Activated CD4-positive, alpha-beta memory T cell treated with anti-CD3 and anti-CD28 coated beads, Interleukin-2, amount 10 ng/mL, durations not matched to agents 7 days and 5 days (primary cell): ENCODE measurements at places on chromosomes 13 and 19. TPM values are rescaled to one million over a fixed set of nuclear protein-coding genes. Genes with fewer than 3 reads are reported as not detected.

GRCh38 chr19:12750851-12751250 lies 740 bp upstream of the BEST2 start:
- DNase-seq: no peak

DNA sequence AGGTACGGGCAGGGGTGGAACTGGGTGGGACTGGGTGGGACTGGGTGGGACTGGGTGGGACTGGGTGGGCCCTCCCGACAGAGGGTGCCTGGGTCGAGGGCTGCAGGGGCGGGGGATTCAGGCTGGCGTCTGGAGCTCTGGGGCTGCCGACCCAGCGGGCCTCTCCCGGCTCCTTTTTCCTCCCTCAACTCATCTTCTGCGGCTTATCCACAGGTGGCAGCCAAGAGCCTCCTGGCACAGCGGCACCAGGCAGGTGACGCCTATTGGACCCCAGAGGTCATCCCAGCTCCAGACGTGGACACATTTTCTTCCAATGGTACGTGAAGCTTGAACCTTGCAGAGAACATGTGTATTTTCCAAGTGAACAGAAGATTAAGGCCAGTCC lies 533 bp downstream of the ZNF544 start:
- peak; percentile 36 for DNase-seq

DNA sequence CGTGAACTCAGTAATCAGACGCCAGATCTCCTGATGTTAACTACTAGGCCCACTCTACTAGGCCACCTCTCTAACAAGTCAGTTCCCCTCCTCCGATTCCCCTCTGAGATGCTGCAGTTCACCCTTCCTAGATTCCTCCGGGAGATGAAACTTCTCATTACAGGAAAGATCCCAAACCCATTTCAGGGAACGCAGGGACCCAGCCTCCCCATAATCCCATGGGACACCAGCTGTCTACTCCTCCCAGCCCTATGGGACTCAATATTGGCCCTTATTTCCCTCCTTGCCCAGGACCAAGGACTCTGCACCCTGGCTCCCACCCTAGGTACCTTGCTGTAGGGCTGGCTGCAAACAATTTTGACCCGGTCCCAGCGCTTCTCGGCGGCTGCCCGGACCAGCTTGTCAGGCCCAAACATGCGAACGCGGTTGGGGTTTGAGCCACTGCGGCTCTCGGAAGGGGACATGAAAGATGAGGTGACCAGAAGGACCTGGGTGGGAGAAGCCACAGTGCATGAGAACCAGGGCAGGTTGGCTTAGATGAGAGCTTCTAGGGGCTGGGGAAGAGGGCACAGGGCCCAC lies 20.9 kb downstream of the XRCC1 start:
- DNase-seq: no peak

- no peak for DNase-seq
These were observed 21.7 kb downstream of the TUBA3C start for GRCh38 chr13:19159761-19160420.

DNA sequence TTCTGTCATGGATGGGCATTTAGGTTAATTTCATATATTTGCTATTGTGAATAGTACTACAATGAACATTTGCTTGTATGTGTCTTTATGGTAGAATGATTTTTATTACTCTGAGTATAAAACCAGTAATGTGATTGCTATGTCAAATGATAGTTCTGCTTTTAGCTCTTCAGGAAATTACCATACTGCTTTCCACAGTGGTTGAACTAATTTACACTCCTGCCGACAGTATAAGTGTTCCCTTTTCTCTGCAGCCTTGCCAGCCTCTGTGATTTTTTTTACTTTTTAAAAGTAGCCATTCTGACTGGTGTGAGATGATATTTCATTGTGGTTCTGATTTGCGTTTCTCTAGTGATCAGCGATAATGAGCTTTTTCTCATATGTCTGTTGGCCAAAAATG lies 6.5 kb downstream of the SIGLEC7 start:
- no peak for DNase-seq

GRCh38 chr19:49570997-49571676 lies 9.2 kb downstream of the NOSIP start:
- peak; percentile 63 for DNase-seq

The ONECUT3 gene
- not detected for total RNA-seq

DNA sequence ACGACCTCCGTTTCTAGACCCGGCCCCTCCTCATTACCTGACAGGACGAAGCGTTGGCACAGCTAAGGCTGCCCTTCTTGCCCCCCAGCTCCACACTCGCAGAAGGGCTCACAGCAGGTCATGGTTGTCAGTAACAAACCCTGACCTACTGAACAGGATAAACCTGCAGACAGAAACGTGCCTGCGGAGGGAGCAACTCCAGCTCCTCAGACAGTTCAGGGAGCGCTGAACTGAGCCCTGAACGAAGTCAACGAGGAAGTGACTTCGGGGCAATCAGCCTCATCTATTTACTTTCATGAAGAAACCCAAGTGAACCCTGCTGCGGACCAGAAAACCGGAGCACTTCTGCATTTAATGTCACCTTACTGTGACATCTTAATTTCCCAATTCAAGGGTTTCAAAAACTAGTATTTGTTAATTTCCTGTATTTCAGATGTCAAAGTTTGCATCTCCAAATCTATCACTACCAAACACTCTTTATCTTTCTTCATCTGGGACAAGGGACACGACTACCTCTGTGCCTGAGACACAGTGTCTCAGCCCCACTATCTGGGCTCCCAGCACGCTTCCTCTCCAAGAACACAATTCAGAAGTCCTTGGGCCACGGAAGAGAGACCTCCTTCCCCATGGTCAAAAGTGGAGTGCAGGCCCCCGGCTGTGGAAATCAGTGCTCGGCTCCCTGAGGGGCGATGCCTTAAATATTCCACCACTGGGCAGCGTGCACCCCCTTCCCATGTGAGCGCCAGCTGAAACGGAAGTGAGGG lies 40.2 kb downstream of the CARS2 start:
- no peak for DNase-seq

The TNFRSF19 gene
- total RNA-seq: 0.45 TPM

The PNMA8B gene
- 0.05 TPM for total RNA-seq

DNA sequence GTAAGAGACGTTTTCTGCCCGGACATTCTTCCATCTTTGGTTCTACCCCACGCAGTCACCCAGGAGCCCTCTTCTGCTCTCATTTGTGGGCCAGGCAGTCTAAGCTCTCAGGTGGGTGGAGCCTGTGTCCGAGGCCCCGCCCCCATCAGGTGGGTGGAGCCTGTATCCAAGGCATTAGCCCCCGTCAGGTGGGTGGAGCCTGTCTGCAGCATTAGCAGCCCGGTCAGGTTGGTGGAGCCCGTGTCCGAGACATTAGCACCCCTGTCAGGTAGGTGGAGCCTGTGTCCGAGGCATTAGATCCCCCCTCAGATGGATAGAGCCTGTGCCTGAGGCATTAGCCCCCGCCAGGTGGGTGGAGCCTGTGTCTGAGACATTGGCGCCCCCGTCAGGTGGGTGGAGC lies 45.5 kb upstream of the C13orf46 start:
- DNase-seq: peak; percentile 39

DNA sequence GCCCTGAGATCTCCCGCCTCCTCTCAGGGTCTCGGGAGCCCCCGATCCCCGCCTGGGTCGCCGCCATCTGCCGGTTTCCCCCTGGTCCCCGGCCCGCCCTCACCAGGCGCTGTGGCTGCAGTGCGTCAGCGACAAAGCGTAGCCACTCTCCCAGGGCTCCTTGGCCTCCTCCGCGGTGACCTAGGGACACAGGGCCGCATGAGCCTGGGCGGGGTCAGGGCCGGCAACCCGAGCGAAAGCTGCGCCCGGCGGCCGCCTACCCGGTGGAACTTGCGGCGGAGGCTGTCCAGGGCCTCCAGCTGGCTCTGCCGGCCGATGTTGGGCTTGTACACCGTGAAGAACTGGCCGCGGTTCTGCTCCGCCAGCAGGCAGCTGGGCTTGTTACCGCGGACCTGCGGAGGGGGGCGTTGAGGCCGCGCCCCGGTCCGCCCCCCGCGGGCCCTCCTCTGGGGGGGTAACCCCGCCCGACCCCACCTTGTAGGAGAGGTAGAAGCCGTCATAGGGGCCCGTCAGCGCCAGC lies 5.3 kb downstream of the GPX4 start:
- no peak for DNase-seq

DNA sequence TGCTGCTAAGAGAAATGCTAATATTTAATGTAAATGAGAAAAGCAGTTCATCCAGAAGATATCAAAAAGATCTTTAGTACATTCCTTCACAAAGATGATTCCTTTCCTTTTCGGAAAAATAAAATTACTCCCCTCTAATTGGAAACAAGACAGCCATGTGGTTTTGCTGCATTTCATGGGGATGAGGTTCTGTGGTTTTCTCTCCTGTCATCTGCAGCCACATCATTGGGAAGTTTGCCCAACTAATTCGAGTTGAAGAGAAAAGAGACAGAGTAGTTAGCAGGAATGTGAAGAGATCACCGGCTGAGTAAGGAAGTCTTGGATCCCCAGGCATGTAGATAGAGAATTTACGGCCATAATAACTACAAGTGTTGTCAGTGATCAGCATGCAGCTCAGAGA lies 122.1 kb downstream of the CYSLTR2 start:
- no peak for DNase-seq

GRCh38 chr13:39600766-39601165 lies 2.2 kb downstream of the LHFPL6 start:
- no peak for DNase-seq

The RFPL4A gene
- not detected for total RNA-seq

DNA sequence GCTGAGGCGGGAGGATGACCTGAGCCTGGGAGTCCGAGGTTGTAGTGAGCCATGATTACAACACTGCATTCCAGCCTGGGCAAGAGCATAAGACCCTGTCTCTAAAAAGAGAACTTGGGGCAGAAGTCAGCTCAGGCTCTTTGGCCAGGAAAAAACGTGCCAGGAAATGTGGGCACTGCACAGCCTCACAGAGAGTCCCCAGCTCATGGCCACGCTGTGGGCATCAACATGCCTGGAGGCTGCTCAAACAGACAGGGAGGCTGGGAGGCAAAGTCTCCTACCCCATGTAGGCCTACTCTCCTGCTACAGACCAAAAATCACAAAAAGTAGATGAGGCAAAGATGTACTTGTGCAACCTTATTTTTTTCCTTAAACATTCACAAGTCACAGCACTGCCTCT lies 49.4 kb downstream of the PEPD start:
- DNase-seq: no peak

DNA sequence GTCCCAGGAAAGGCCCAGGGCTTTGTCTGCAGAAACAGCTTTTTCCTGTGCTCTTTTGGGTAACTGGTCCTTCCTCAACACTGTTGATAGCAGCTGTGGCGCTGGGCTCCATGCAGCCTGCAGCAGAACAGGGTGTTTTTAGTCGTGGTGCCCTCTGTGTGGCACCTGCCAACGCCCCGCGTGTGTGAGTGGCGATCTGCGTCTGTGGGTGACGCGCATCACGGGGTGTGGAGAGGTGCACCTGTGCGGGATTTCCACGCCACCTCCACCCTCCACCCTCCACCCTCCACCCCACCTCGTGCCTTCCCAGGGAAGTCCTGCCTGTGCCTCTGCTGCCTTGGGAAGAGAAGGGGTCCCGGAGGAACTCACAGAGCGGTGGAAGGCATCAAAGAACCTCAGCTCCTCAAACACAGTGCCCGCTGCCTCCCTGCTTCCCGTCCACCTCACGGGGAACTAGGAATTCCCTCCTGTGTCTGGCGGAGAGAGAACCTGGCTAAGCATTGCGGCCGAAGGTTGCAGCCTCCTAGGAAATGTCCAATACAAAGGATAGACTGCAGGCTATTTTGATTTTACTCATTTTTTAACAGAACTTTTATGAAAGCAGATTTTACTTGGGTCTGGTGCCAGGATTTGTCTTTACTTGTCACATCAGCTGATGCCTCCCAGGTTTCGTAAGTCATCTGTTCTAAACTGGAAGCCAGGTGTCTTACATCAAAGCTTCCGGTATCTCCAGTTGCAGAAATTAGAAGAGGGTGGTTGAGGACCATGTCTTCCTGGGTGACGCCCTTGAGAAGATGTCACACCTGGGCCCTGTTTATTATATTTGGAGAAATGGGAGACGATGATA lies 84.0 kb downstream of the ATP11A start:
- DNase-seq: no peak

DNA sequence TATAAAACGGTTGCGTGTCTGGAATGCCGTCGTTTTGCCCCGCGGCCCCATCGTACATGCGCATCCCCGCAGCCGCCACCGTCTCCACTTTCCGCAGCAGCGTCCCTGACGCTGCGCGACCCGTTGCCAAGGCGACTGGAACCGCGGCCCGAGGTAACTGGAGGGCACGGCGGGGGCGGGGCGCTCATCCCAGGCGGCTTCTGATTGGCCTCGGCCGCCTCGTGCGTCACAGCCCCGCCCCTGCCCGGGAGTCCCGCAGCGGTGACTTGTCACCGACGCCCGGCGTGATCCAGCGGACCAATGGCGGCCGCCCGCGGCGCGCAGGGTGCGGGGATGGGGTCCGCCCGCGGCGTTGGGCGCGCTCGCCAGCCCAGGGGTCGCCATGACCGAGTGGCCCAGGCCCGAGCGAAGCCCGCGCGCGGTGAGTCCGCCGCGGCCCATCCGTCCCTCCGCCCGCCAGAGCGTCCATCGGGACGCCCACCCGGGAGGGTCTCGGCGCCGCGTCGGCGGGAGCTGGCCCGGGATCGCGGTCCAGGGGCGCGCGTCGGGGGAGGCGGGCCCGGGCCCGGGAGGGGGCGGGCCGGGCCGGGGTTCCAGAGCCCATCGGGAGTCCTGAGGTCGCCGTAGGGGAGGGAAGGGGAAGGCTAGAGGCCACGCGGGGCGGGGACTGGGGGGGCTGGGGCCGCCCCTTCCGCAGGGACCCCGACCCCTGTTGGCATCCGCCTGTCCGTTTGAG lies at the start of gene ZSCAN1:
Gene ZSCAN1, plus strand, starts transcription at position 285 of the 736 bp plus-strand sequence. CDS start 3,812 bp downstream, outside the sequence.
- no peak for DNase-seq

DNA sequence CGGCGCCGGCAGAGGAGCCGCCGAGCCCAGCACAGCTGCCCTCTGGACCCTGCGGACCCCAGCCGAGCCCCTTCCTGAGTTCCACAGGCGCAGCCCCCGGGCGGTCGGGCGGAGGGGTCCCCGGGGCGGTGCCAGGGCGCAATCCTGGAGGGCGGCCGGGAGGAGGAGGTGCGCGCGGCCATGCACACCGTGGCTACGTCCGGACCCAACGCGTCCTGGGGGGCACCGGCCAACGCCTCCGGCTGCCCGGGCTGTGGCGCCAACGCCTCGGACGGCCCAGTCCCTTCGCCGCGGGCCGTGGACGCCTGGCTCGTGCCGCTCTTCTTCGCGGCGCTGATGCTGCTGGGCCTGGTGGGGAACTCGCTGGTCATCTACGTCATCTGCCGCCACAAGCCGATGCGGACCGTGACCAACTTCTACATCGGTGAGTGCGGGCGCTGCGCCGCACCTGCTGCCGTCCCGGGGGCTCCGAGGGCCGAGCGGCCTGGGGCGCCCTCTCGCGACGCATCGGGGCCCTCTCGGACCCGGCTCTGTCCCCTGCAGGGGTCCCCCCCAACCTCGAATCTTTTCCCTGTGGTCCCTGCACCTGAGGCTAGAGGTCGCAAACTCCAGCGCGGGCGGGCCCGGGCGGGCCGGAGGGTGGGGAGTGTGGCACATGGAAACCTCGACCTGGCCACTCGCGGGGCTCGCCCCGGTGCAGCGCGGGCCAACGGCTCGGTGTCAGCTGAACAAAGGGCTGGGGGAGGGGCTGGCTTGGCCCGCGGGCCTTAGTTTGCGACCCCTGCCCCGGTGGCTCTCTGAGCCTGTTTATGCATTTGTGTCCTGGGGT lies at the start of gene KISS1R:
Gene KISS1R, plus strand, starts transcription at position 11 of the 829 bp plus-strand sequence. Its CDS starts 170 bp downstream, at position 181.
- peak; percentile 49 for DNase-seq

GRCh38 chr19:37074819-37075362 lies 3.3 kb upstream of the ZNF420 start:
- DNase-seq: no peak
